ENCODE measurements at places on chromosomes 12 and 14.

DNA sequence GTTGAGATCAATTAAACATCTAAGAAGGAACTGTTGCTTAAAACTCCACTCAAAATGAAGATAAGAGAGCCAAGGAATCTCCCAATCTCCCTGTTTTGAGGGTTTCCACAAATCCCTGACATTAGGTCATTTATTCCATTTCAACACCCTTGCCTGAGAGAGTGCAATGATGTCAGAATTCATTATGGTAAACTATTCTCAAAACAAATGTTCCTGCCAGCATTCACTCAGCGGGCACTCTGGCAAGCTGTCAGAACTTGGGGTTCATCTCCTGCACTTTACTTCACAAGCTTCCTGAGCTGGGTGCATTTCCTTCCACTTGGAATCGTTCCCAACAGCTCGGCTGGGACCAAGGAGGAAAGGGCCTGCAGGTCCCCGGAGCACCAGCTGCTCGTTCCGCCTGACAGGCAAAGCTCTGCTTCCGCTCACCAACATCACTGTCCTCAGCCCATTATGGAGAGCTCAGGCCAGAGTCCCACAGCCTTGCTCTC, 117.8 kb downstream of the TTC7B start:
- peak; percentile 37 for DNase-seq

DNA sequence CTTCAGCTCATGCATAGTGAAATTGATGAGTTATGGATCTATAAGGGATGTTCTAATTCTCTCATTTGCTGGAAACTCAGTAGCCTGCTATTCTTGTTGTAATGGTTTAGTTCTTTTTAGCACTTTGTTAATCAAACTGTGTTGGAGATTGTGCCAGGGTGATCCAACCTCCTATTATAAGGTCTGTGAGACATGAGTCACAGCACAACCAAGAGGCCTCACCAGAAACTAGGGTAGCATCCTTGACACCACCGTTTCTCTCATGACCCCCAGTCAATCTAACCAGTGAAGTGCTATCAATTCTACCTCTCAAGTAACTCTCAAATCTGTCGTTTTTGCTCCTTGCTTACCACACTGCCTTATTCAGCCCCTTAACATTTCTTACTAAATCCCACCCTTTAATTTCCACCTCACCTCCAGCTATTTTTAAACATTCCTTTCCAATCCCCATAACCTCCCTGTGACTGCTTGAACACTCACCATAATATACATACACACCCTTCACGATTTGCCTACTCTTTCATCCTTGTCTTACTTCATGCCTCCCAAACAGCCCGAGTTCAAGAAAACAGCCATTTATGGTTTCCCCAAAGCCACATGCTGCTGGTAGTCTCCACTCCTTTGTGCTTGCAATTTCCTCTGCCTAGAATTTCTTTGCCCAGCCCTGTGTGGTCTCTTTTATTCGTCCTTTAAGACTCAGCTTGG, 53.9 kb upstream of the NUDT4 start:
- peak; percentile 33 for DNase-seq

DNA sequence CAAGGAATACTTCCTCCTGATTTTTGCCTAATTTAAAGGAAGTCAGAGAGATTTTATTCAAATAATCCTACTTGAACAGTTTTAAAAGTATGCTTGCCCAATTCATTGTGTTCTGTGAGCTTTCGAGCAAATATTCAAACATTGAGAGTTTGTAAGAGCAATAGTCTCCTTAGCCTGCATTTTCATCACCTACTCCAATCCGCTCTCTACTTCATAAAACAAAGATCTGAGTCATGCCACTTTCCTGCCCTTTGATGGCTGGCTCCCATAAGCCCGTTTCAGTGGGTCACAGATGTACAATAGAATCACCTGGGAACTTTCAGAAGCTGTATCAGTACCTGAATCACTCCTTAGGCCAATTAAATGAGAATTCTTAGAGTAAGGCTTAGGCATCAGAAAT, 319.2 kb downstream of the PDZRN4 start:
- DNase-seq = no peak

DNA sequence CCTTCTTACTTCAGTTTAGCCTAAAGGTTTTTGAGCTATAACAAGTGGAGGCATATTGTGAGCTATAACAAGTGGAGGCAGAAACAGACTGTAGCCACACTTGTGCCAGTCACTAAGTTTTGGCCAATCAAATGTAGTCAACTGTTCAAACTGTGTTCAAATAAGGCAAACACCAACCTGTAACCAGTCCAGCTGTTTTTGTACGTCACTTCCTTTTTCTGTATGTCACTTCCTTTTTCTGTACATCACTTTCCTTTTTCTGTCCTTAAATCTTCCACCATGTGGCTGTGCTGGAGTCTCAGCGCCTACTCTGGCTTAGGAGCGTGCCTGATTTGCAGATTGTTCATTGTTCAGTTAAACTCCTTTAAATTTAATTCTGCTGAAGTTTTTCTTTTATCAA, 79.7 kb downstream of the FUT8 start:
- DNase-seq = no peak

GRCh38 chr12:132227782-132228475, 83.7 kb downstream of the NOC4L start:
- no peak for DNase-seq

DNA sequence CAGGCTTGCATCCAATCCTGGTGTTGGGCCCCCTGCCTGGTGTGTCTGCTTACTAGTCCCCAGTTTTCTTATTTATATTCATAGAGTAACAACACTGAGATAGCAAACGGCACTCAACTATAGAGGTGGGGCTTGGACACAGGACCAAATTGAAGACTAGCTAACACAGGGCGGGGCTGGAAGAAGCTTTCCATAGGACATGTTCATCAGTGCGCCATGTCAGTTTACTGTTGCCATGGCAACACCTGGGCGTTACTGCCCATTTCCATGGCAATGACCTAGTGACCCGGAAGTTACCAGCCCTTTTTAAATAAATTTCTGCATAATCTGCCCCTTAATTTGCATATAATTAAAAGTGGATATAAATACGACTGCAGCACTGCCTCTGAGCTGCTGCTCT, 275.5 kb upstream of the TMEM132C start:
- no peak for DNase-seq

DNA sequence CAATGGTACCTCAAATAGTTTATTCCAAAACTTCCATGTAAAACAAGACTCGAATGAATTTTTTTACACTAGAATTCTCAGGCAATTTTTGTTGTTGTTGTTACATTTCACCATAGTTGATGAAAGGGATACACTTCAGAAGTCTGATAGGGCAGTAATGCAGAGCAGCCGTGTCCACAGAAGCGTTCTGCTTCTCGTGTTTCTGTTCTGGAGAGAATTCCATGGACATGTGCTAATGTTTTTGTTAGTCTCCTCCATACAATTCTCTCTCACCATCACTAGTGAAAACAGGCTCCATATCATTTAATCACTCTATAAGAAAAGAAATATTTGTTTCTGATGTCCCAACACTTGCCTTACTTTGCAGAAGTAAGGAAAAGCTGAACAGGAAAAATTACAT, 606.1 kb downstream of the SLC16A7 start:
- DNase-seq = no peak

GRCh38 chr12:54879150-54879549, 24.8 kb downstream of the MUCL1 start:
- no peak for DNase-seq

DNA sequence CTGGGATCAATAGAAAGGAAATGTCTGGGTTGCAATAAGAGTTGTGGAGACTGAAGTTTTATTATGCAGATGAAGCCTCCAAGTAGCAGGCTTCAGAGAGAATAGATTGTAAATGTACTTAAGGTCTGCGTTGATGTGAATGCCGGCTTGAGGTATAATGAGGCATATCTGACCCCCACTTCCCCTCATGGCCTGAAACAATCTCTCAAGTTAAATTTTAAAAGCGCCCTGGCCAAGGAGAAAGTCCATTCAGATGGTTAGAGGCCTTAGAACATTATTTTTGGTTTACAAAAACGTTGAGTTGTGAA, 28.3 kb upstream of the HIGD1C start:
- DNase-seq = no peak

DNA sequence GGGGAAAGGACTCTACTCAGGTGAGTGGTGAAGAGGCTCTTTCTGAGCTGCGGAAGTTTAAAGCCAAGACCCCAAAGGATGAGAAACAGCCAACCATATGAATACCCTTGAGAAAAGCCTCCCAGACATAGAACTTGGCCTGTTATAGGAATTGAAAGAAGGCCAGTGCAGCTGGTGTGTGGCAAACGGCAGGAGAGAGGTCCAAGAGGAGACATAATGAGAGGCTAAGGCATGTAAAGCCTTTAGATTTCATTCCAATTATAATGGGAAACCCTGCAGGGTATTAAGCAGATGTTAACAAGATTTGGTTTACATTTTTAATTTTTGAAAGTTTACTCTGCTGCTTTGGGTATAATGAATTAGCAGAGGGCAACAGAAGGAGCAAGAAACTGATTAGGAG, 552.1 kb upstream of the FBXO33 start:
- DNase-seq = no peak

GRCh38 chr12:3772380-3772779, 19.5 kb upstream of the CRACR2A start:
- DNase-seq = no peak

All from NCI-H226 (cell line).